ENCODE measurements at places on chromosomes 11 and 22.
A peak's percentile ranks its signal among the peaks of the same experiment; 100 is the strongest.

DNA sequence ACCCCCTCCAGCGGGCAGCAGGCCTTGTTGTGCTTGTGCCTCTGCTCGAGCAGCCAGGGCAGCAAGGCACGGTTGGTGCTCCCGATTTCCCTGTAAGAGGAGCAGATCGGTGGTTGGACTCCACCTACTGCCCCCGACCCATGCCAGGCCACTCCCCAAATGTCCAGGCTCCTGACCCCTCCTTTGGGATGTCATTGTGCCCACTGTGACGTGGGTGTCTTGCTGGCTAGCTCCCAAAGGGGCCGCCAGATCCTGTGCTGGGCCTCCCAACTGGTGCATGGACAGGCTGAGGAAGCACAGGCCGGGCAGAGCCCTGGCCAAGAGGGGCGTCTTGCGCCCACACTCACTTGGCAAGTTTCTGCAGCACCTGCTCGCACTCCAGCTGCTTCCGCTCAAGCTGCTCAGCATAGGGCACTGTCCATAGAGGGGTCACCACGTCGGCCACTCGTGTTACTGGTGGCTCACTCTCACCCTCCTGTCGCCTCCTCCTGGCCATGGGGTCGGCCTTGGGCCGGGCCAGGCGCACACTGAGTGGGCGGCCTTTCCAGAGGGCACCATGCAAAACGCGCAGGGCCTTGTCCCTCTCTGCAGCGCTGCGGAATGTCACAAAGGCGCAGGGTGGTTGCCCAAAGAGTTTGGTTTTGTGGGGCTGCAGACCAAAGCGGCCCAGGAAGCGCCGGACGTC lies at the start of gene RANBP1:
RANBP1 (plus strand) TSS at position 414 of the 685 bp plus-strand sequence; CDS start at position 495, 81 bp downstream.
- peak; percentile 24 for DNase-seq

DNA sequence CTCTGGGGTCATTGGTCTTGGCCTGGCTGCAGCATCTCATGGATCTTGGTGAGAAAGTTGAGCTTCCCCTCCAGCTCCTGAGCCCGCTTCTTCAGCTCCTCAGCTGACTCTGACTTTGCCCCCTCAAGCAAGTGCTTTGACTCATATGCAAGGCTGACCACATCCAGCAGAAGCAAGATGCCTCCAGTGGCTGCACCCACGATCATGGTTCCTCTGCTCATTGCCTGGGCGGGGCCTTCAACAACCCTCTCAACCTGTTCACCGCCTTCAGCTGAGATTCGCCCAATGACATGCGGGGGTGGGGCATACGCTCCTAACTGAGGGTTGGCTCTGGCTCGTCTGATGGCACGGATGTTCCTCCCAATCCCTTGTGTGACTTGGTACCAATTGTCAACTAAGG lies 11.9 kb downstream of the APOL2 start:
- no peak for DNase-seq

DNA sequence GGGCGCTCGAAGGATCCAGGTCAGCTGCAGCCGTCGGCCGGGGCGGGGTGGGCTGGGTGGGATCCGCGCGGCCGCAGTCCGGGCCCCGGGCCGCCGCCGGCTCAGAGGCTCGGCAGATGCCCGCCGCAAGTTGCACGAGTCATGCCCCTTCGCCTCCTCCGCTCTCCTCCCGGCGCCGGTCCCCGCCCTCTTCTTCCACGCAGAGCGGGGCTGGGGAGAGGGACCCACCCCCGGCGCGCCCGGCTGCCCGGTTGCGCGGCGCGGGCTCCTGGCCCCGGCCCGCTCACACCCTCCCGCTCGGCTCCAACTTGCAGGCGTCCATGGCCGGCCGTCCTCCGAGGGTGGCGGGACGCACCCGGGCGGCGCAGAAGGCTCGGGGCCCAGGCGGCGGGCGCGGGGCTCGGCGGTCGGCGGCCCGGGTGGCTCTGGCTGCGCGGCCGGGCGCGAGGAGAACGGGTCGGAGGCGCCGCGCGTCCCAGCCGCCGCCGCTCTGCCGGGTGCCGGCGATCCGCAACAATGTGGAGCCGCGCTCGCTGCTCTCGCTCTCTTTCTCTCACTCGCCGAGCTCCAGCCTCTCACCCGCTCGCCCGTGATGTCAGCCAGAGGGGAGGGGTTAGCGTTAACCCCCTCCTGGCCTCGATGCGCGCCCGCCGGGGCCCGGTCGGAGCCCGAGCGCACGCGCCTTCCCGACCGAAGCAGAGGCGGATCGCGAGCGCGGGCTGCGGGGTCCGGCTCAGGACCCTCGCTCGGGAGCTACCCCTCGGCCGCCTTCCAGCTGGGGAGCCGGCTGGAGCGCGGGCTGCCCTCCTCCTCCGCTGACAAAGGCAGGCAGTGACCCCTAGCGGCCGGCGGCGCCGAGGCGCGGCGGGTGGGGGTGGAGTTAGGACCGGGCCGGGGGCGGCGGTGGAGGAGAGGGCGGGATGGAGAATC lies at the start of gene NECTIN1:
NECTIN1 (minus strand) TSS at position 550 of the 930 bp plus-strand sequence. CDS start 647 bp downstream, outside the sequence.
- DNase-seq, result peak; percentile 90

GRCh38 chr11:65793625-65794400 lies 7.0 kb downstream of the OVOL1 start:
- no peak for DNase-seq

DNA sequence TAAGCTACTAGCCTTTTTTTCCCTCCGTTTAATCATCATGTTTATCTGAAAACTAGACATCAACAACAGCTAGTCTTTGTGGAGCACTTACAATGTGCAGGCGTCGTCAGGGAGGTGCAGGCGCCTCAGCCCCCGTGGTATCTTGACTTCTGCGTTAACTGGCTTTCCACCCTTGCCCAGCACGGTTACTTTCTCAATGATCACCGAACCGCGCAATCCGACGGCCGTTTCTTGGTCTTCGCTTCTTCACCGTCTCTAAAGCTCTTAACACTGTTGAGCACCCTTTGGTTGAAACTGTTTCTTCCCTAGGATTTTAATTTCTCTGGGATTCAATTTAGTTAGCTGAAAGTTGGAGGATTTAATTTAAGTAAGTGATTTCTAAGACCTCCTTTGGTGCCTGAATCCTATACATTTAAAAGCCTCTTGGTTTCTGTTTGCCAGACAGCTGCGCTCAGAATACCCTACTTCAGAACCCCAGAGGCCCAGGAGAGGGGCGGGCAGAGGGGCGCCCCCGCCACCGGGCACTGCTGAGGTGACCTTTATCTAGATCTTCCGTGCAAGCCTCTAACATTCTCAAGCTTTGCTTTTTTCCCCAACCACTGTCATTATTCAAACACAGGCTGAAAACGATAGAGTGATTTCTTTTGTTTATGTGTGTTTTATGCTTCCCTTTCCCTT lies 18.0 kb upstream of the TMEM218 start:
- no peak for DNase-seq

Measured in left cardiac atrium (tissue), 4 donors.